ENCODE measurements at places on chromosomes 3 and 15.

- DNase-seq, result no peak
These were observed 8.5 kb downstream of the LIPC start for GRCh38 chr15:58440158-58440910.

GRCh38 chr3:61612211-61613194 lies 51.1 kb downstream of the PTPRG start:
- no peak for DNase-seq

DNA sequence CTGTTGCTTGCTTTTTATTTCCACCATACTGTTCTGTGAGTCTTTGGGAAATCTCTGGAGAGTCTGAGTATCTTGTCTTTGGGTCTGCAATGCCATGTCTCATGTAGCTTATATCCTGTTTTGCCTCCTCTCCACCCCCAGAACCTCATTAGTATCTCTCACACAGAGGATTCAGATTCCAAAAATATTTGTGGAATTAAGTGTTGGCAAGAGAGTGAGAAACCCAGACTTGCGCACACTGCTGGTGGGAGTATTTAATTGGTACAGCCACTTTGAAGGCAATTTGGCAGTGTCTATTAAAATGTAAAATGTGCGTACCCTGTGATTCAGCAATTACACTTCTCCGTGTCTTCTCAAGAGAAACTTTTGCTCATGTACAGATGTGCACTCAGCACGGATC lies 68.6 kb downstream of the ZNF621 start:
- DNase-seq, result no peak

- DNase-seq, result no peak
These were observed 393.3 kb downstream of the TBC1D5 start for GRCh38 chr3:17349093-17349492.

- no peak for DNase-seq
These were observed 621.4 kb downstream of the PDCD6IP start for GRCh38 chr3:34419801-34420200.

DNA sequence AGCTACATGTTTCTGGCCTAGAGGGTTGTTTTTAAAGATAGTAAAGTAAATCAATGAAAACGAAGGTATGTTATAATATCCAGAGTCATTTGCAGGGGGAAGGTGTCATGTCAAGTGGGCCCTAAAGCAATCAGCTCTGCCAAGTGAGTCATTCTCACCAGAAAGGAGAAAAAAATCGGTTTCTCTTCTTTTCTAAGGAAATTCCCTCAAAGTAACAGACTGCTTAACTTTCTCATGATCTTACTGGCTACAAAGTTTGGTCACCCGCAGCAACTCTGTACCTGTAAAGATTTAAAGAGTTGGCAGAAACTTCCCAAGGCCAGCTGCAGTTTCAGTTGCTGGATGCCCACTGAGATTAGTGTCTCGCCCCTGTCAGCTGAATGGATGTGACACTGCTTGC lies 5.5 kb upstream of the FSIP1 start:
- no peak for DNase-seq

- DNase-seq, result no peak
These were observed 6.5 kb downstream of the ZNF589 start for GRCh38 chr3:48247401-48247811.

GRCh38 chr3:56616478-56617006 lies 59.6 kb downstream of the CCDC66 start:
- DNase-seq, result no peak

DNA sequence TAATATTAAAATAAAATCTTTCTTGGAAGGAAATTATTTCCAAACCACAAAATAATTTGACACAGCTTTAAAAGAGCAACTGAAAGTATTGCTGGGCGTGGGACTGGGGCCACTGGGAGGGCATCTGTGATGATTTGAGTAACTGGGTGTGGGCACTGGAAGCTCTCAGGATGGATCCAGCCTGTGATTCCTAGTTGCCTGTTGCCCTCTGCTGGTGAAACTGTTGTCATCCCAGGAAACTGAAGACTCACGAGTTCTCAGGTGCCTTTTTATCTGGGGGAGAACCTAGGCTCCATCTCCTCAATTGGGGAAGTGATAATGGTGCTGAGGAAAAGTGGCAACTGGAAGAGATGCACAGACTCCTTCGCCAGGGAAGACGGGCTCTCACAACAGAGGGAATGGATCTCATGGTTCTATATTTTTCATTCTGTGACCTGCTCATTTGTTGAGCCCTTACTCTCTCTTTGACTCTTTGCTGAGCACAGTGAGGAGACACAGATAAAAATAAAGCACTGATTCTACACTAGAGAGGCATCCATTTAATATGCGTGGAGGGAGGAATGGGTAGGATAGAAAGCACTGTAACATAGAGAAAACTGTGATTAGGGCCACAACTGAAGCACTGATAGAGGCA lies 61.6 kb downstream of the TPRG1 start:
- no peak for DNase-seq

GRCh38 chr3:54225841-54226528 lies 103.6 kb downstream of the CACNA2D3 start:
- DNase-seq, result no peak

- DNase-seq, result no peak
These were observed 23.5 kb downstream of the COLQ start for GRCh38 chr3:15497964-15498363.

All from SW 1271 (cell line).